ENCODE measurements at places on chromosomes 7 and 10. TPM values are rescaled to one million over a fixed set of nuclear protein-coding genes. Genes with fewer than 3 reads are reported as not detected.

DNA sequence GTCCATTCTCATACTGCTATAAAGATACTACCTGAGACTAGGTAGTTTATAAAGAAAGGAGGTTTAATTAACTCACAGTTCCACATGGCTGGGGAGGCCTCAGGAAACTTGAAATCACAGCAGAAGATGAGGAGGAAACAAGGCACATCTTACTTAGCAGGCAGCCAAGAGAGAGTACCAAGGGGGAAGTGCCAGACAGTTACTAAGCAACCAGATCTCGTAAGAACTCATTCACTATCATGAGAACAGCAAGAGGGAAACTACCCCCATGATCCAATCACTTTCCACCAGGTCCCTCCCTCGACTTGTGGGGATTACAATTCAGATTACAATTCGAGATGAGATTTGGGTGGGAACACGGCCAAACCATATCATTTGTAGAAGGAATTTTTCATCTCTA lies 36.3 kb downstream of the NHLRC2 start:
- DNase-seq, result no peak
- no peak overlapping the region for H3K4me3 ChIP-seq
- no peak overlapping the region for H3K27ac ChIP-seq
- no peaks in the 10 kb centered on the region for H3K27me3 ChIP-seq
- H3K36me3 ChIP-seq, result peaks cover 9% of the 10 kb centered on the region

DNA sequence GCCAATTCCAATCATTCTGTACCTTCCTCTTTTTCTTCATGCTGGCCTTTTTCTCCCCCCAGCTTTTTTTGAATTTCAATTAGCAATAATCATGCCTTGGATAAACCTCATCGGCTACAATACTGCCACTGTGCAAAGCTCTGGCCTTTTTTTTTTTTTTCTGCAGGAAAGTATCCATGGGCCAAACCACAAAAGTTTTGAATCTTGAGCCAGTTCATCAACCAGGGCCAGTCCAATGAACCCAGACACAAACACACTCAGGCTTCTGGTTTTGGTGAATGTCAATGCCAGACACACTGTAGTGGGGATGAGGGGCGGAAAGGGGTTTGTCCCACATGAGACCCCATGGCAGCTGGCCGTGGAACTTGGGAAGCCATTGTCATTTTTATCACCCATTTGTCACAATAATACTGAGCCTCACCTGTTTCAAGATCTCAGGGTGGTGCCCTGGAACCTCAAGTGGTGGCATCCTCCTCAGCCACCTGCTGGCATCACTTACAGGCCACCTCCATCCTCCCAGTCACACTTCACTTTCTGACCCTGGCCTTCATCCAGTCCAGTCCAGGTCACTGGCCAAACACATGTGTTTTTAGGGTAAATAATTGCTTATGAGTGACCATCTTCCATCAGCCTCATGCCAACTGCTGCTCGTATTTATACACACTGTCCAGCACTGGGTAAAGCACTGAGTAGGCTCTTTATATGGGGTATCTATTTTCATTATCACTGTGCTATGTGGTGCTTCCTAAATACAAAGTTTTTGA lies 40.8 kb upstream of the TSPAN33 start:
- no peak overlapping the region for H3K4me3 ChIP-seq
- no peak overlapping the region for H3K27ac ChIP-seq
- no peaks in the 10 kb centered on the region for H3K36me3 ChIP-seq
- no peaks in the 10 kb centered on the region for H3K27me3 ChIP-seq
- H3K4me1 ChIP-seq, result no peaks in the 10 kb centered on the region

MALRD1 gene
- not detected for total RNA-seq

C10orf143 gene
- 0.11 TPM for total RNA-seq

MOSPD3 gene
- 11.0 TPM for total RNA-seq
